Urothelium cell line (cell line): ENCODE measurements at places on chromosomes 12 and 14.

DNA sequence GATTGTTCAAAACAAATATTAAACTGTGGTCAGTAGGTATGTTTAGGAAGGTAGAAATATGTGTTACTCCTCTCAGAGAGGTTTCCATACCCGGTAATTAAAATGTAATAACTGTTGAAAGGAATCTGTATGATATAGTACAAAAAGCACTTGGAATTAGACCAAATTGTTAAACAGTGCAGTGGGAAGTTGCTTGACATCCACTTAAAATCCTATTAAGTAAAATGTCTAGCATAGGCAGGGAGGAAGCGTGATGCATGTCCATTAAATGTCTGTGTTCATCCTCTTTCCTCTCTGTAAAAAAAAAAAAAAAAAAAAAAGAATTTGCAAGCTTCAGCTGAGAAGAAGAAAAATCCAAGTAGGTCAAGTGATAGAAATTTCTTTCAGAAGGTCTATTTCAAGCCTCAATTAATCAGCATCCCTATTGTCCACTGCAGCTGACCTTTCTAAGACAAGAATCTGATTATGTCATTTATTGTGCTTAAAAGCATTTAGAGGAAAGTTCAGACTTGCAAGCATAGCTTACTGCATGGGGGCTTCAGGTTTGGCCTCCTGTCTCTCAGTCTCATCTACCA, 265.6 kb upstream of the RGS6 start:
- no peak for DNase-seq

GRCh38 chr12:119783787-119784186, 93.3 kb downstream of the CIT start:
- DNase-seq = no peak

DNA sequence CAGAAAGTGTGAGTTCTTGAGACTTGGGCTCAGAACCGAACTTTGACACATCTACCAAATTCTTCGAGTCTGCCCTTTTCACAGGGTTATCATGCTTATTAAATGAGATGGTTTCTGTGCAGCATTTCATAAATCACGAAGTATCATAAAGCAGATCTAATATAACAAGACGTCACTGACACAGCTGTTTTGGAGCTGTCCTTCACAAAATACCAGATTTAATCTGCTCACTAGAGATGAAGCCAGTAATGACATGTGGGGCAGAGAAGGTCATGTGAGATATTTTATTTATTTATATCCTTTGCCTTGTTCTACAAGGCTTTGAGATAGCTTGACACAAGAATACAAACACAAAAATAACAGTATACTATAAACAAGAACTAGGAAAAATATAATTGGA, 127.0 kb downstream of the RPAP3 start:
- no peak for DNase-seq

DNA sequence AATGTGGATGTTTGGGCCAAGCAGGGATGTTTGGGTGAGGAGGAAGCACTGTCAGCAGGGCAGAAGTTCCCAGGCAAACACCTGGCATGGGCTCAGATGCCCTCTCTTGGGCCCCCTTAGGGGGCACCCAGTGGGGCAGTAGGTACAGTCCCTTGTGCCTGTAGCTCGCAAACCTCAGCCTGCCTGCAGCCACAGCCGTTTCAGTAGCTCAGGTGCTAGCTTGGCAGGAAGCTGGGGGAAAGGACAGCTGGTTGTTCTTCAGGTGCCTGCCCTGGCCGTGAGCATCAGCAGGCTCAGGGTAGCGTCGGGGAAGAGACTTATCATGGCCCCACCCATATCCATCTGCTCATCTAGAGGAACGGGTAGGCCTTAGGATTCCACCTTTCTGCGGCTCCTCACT, 67.5 kb downstream of the B4GALNT3 start:
- no peak for DNase-seq
